ENCODE measurements at places on chromosomes 4 and X.
A peak's percentile ranks its signal among the peaks of the same experiment; 100 is the strongest.

- H3K27ac ChIP-seq: no peak overlapping the region
- H3K4me1 ChIP-seq: no peaks in the 10 kb centered on the region
- DNase-seq: no peak
- no peak overlapping the region for H3K4me3 ChIP-seq
Observed at GRCh38 chr4:176549161-176549865, 229.5 kb downstream of the SPCS3 start.

GRCh38 chr4:7574287-7575014, 139.7 kb upstream of the PSAPL1 start:
- H3K27ac ChIP-seq: no peak overlapping the region
- no peaks in the 10 kb centered on the region for H3K27me3 ChIP-seq
- no peaks in the 10 kb centered on the region for H3K4me1 ChIP-seq
- H3K36me3 ChIP-seq: no peaks in the 10 kb centered on the region

- no peak overlapping the region for H3K4me3 ChIP-seq
- H3K36me3 ChIP-seq: no peaks in the 10 kb centered on the region
- no peaks in the 10 kb centered on the region for H3K27me3 ChIP-seq
- no peaks in the 10 kb centered on the region for H3K4me1 ChIP-seq
- no peak for DNase-seq
- no peak overlapping the region for H3K27ac ChIP-seq
Observed at GRCh38 chrX:8760021-8760420, 28.1 kb upstream of the ANOS1 start.

GRCh38 chrX:153694687-153695270, 7.1 kb downstream of the SLC6A8 start:
- H3K27me3 ChIP-seq: no peaks in the 10 kb centered on the region
- H3K36me3 ChIP-seq: no peaks in the 10 kb centered on the region
- no peak for DNase-seq
- H3K4me3 ChIP-seq: no peak overlapping the region
- H3K4me1 ChIP-seq: no peaks in the 10 kb centered on the region
- no peak overlapping the region for H3K27ac ChIP-seq

DNA sequence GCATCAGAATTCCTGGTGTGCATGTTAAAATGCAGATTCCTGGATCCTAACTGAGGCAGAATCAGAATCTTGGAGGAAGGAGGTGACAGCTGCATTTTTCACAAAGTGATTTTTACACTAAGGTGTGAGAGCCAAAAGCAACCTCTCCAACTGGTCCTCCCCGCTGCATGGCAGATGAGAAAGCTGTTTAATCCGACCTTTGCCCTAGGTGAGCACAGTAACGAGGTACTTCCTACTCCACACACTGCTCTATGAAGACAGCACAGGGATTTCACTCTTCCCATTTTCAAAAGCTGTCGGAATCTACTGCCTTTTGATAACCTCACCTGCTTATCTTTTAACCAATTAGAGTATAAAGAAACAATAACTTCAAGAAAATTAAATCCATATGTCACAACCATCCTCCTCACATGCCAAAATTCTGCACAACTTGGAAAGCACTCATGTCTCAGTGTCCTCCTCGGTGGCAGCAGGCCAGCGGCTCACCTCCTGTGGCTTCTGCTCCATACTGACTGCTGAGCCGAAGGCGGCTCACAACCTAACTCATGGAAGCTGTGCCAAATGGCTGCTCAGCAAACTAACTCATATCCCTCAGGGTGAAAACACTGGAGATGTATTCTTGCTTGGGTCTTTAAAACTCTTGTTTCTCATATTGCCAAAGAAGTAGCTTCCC, 3.6 kb downstream of the CASP6 start:
- H3K4me1 ChIP-seq: peaks cover 7% of the 10 kb centered on the region
- DNase-seq: peak; percentile 9
- no peak overlapping the region for H3K27ac ChIP-seq
- H3K36me3 ChIP-seq: no peaks in the 10 kb centered on the region

GRCh38 chrX:70039758-70040157, 10.0 kb downstream of the AWAT2 start:
- no peak for DNase-seq
- H3K36me3 ChIP-seq: no peaks in the 10 kb centered on the region
- H3K4me3 ChIP-seq: no peak overlapping the region

DNA sequence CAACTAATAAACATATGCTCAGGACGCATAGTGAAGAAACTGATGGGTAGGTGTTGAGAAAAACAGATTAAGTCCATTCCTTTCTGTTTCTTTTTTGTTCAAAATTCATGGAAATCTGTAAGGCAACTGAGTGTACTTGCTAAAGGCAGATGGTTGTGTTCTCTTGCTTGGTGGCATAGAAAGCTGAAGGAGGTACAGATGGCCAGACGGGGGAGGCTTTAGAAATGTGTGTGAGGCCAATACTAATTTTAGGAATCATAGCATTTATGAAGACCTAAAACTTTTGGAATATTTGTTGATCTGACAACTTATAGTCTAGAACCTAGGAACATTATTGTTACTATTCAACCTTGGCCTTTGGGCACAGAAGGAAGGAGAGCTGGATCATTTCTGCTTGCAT, 56.8 kb upstream of the EMCN start:
- H3K27me3 ChIP-seq: no peaks in the 10 kb centered on the region
- H3K36me3 ChIP-seq: no peaks in the 10 kb centered on the region
- no peaks in the 10 kb centered on the region for H3K4me1 ChIP-seq
- no peak overlapping the region for H3K4me3 ChIP-seq
- H3K27ac ChIP-seq: no peak overlapping the region

DNA sequence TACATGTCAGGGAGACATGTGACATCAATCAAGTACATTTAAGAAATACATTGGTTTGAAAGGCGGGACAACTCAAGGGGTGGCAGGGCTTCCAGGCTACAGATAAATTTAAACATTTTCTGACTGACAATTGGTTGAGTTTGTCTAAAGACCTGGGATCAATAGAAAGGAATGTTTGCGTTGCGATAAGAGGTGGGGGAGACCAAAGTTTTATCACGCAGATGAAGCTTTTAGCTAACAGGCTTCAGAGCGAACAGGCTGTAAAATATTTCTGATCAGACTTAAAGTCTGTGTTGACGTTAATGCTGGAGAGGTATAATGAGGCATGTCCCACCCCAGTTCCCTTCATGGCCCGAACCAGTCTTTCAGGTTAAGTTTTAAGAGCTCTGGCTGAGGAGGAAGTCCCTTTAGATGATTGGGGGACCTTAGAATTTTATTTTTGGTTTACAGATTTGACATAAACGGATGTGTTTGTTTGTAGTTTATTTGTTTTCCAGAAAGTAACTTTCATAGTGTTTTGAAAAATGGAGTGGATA, 346.7 kb upstream of the RASGEF1B start:
- H3K4me1 ChIP-seq: no peaks in the 10 kb centered on the region
- no peaks in the 10 kb centered on the region for H3K36me3 ChIP-seq
- DNase-seq: no peak
- H3K27me3 ChIP-seq: no peaks in the 10 kb centered on the region

- H3K27ac ChIP-seq: no peak overlapping the region
- no peaks in the 10 kb centered on the region for H3K4me1 ChIP-seq
- H3K27me3 ChIP-seq: no peaks in the 10 kb centered on the region
Observed at GRCh38 chr4:11312389-11312788, 116.3 kb downstream of the HS3ST1 start.

GRCh38 chr4:2136726-2137125, 77.6 kb downstream of the NAT8L start:
- H3K4me1 ChIP-seq: no peaks in the 10 kb centered on the region
- no peaks in the 10 kb centered on the region for H3K27me3 ChIP-seq
- DNase-seq: no peak
- no peaks in the 10 kb centered on the region for H3K36me3 ChIP-seq

DNA sequence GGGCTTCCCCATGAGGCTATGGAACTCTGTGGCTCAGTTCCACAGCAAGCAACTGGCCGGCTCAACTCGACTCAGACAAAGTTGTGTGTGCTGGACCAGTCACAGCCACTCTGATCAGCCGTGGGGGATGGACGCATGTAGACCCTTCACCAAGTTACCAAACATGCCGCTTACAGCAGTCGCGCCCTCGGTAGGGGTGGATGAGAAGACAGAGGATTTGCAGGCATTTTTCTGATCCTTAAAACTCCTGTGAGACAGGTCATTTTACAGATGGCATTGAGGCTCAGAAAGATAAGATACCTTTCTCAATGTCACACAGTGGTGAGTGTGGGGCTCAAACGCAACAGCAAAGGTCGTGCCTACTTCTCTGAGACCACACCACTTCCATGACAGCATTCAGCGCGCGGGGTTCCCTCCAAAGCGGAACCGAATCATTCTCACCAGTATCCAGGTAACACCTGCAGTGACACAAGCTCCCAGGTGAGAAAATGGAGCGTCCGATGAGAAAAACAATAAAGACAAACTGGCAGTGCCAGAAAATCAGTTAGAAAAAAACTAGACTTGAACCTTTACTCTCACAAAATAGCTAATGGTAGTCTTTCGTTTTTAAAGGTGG, 83.6 kb downstream of the RELL1 start:
- H3K4me1 ChIP-seq: no peaks in the 10 kb centered on the region
- no peaks in the 10 kb centered on the region for H3K36me3 ChIP-seq
- no peaks in the 10 kb centered on the region for H3K27me3 ChIP-seq
- no peak overlapping the region for H3K4me3 ChIP-seq
- DNase-seq: no peak
- no peak overlapping the region for H3K27ac ChIP-seq

DNA sequence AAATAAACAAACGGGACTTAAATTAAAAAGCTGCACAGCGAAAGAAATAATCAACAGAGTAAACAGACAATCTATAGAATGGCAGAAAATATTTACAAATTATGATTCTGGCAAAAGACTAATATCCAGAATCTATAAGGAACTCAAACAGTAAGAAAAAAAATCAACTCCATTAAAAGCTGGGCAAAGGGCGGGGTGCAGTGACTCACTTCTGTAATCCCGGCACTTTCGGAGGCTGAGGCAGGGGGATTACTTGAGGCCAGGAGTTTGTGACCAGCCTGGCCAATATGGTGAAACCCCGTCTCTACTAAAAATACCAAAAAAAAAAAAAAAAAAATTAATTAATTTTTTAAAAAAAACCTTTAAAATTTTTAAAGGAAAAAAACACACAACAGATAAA, 109.0 kb downstream of the ATP11C start:
- no peaks in the 10 kb centered on the region for H3K27me3 ChIP-seq
- H3K36me3 ChIP-seq: no peaks in the 10 kb centered on the region
- no peak for DNase-seq
- H3K4me3 ChIP-seq: no peak overlapping the region
- peaks cover 14% of the 10 kb centered on the region for H3K4me1 ChIP-seq
- H3K27ac ChIP-seq: no peak overlapping the region

DNA sequence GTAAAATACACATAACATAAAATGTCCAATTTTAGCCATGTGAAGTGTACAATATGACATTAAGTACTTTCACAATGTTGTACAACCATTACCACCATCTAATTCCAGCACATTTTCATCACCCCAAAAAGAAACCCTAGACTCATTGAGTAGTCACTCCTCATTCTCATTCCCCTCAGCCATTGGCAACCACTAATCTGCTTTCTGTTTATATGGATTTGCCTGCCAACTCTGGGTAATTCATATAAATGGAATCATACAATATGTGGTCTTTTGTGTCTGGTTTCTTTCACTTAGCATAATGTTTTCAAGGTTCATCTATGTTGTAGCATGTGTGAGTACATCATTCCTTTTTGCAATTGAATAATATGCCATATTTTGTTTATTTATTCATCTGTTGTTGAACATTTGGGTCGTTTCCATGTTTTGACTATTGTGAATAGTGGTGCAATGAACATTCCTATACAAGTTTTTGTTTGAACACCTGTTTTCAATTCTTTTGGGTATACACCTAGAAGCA, 43.0 kb downstream of the EIF2S3 start:
- no peaks in the 10 kb centered on the region for H3K4me1 ChIP-seq
- H3K36me3 ChIP-seq: no peaks in the 10 kb centered on the region
- no peak overlapping the region for H3K4me3 ChIP-seq
- no peaks in the 10 kb centered on the region for H3K27me3 ChIP-seq
- H3K27ac ChIP-seq: no peak overlapping the region

DNA sequence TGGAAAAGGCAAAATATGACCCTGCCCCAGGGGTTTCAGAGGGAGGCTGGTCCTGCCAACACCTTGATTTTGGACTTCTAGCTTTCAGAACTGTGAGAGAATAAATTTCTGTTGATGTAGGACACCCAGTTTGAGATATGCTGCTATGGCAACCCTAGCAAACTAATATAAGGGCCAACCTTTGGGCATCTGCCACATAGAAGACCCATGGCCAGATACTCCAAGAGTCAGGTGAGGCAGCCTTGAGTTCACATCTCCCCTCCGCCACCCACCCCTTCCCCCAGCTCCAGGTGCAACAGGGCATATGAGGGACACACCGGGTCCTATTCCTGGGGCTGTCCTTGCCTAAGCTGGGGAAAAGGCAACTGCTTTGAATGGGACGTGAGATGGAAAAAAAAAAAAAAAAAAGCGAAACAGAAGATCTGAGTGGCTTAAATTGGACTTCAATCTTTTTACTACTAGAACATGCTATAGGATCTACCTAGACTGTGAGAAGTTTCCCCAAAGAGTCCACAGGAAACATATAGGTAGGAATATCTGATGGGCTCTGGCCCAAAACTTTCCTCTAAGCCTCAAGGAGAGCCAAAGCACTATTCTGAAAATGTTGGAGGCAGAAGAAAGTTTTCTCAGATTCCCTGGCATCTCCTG, 56.5 kb upstream of the PROM1 start:
- H3K27me3 ChIP-seq: no peaks in the 10 kb centered on the region
- H3K36me3 ChIP-seq: no peaks in the 10 kb centered on the region
- DNase-seq: no peak
- H3K4me1 ChIP-seq: no peaks in the 10 kb centered on the region
- H3K27ac ChIP-seq: peak overlapping the region; percentile 1

DNA sequence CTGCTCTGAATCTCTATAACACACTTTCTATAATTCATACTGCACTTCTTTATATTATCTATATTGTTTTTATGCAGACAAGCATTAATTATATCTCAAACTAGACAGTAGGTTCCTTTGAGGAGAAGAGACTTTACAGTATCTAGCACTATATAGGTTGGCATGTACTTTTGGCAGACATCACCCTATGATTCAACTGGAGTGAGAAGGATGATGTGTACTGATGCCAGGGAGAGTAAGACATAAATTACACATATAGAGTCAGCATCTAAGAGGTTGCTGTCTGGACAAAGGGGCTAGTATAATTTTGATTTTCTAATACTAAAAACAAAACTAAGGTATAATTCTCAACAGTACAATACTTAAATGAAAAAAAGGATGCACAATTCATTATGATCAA, 5.1 kb upstream of the RBM41 start:
- no peak overlapping the region for H3K4me3 ChIP-seq
- H3K27me3 ChIP-seq: no peaks in the 10 kb centered on the region
- no peak for DNase-seq
- H3K27ac ChIP-seq: no peak overlapping the region

DNA sequence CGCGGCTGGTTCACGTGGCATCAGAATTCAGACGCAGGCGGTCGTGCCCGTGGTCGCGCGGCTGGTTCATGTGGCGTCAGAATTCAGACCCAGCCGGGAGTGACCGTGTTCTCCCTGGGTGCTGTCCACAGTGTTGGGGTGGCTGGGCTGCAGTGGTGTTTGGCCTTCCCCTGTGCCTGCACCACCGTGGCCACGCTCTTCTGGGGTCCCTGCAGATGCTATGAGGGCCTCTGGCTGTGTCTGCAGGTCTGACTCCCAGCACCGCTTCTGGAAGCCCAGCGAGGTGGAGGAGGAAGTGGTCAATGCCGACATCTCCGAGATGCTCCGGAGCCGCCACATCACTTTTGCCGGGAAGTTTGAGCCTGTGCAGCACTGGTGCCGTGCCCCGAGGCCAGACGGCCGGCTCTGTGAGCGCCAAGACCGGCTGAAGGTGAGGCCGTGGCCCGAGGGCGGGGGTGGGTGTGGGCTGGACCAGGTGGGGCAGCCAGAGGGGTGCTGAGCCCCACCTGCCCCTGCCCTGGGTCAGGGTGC, 26.4 kb downstream of the NKX1-1 start:
- H3K4me3 ChIP-seq: no peak overlapping the region
- H3K4me1 ChIP-seq: no peaks in the 10 kb centered on the region
- no peak overlapping the region for H3K27ac ChIP-seq
- H3K36me3 ChIP-seq: no peaks in the 10 kb centered on the region
- DNase-seq: no peak

All from cardiac muscle cell (in vitro differentiated cells and primary cell).